ENCODE measurements at places on chromosomes 1 and 21.

DNA sequence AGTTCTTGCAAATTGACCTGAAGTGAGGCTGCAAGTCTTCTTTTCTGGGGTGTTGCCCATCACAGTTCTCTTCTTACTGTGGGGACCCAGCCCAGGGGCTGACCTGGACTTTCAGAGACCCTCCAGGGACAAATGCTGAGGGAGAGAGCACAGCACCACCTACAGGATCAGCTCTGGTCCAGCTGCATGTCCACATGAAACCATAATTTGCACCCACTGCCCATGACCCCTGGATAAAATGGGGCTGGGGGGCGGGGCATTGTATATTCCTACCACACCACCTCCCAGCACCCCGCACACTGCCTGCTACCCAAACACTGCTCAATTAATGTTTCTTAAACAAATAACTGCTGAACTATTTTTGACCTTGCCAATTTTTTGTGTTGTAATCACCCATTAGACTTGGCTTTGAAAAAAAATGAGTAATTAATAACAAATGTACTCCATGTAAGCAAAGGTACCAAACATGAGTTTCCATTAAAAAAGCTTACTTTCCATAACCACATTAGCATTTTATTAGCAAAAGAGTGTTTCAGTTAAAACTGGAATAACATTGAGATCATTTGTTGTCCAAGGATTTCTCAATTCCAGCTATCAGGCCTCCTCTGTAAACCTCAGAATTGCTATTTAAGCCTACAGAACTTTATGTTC is 168.0 kb upstream of the RAB4A start:
- no peak for DNase-seq

GRCh38 chr1:203135636-203136305 is 8.2 kb downstream of the ADORA1 start:
- no peak for DNase-seq

- no peak for DNase-seq
These were observed 17.2 kb downstream of the PKN2 start for GRCh38 chr1:88701275-88701674.

DNA sequence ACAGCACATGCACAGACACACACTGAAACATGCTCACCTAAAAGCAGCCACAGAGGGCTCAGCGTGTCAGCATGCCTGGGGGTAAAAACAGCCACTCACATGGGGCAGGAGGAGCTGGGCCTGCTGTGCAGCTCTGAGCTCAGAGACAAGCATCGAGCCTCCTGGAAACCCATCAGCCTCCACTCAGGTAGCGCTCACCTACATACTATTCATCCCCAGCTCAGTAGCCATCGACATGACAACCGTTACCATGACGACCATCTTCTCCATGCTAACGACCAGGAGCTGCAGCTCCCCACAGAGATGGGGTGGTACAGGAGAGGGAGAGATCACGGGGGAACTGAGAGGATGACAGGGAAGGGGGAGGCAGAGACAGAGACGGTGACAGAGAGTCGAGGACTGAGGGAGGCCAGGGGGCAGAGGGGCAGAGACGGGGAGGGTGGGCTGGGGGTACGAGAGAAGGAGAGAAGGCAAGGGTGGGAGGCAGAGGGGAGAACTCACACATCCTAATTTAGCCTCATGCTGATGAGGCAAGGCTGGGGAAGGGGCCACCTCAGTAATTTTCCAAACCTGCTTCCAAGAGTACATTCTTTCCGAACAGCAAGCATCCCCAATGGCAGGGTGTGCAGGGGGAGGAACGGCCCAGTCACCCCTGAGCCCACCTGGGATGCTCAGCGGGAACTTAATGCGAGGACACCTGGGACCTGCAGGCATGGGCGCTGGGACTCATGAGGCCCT is 28.4 kb downstream of the SDC3 start:
- no peak for DNase-seq

DNA sequence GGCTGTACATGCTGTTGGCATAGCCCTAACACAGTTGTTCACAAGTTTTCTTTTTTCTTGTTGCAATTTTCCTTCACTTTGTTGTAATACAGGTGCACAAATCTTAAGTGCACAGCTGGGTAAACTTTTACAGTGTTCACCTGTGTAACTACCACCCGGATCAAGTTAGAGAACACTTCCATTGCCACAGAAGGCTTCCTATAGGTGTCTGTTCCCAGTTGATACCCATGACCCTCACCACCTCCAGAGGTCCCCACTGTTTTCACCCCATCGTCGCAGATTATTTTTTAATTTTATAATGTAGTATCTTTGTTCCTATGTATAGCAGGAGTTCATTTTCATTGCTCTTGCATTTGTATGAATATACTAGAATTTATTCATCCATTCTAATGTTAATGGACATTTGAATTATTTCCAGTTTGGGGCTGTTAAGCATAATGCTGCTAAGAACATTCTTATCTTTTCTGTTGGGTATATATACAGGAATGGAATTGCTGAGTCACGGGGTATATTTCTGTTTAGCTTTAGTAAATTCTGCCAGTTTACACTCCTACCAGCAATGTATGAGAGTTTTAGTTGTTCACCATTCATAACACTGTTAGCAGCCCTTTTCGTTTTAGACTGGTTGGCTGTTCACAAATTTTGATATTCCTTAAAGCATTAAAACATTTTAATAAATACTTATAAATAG is 16.4 kb downstream of the SPRTN start:
- DNase-seq, result no peak

DNA sequence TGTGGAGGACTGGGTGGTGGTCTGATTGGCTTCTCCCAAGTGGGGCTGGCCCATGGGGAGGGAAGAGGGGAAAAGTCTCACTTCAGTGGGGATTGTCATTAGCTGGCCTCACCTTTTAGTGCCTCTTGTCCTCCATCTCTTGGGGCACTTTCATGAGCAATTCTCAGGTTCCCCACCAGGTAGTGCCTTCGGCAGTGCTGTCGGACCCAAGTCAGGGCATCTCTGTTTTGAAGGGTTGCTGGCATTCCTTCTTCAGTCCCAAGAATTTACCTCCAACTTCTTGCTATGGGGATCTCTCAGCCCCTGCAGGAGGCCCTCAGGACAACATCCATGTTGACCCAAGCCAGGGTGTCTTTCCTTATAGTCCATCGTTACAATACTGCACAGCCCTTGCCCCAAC is 54.7 kb upstream of the F3 start:
- no peak for DNase-seq

DNA sequence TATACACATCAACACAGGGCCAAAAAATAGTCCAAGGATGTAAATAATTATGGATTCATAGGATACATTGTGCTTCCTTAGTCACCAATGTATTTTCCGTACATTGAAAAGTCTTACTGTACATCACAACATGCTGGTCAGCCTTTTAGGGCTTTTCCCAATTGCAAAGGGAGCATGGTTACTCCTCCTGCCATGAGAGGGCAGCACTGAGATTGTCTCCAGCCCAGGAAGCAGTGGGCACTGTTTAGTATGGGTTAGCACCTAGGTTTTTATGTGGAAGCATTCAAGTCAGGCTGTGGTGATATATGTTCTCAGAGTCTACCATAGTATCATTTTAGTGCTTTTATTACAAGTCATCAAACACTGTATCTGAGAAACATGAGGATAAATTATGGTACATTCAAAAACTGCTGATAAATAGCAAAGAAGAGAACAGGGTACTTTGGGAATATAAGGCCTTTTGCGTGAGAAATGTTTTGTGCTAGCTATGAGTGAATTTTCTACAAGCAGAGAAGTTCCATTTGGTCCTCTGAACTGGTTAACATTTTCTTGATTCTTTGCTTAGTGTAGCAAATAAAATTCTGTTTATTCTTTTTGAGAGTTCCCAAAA is 34.0 kb downstream of the ST6GALNAC5 start:
- peak; percentile 41 for DNase-seq

- no peak for DNase-seq
These were observed 502.2 kb downstream of the PLPP3 start for GRCh38 chr1:56077206-56077605.

DNA sequence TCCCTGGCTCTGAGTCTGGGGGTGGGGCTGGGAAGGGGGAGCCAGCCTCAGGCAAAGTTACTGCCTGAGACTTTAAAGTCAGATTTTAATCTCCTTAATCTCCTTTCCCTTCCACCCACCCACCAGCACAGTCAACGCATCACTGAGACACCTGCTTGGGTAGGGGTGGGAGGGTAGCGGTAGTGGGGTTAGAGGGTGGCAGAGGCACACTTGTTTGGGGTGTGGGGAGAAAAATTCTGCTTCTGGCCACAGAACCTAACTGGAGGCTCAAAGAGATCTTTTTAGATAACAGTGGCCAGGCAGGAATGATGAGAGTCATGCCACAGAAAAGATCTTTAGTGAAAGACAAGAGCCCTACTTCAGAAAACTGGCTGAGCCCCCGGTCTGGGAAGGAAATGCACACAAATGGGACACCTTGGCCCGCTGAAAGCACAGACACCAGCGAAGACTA is 44.1 kb downstream of the CD247 start:
- DNase-seq, result no peak

DNA sequence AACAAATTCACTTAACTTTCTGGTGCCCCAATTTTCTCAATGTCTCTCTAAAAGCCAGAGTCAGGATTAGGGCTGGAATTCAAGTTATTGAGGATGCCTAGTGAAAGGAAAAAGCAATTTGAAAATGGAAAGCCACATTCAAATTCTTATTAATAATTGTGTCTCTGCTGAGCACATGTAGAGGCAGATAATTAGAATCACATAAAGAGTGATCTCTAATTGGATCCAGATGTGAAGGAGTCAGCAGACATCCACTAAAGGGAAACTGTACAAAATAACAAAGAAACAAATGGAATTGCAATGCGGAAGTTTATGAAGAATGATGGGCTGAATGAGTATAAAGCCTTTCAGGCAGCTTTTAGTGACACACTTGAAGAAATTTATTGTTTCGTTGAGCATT is 482.6 kb downstream of the TTLL7 start:
- DNase-seq, result no peak

DNA sequence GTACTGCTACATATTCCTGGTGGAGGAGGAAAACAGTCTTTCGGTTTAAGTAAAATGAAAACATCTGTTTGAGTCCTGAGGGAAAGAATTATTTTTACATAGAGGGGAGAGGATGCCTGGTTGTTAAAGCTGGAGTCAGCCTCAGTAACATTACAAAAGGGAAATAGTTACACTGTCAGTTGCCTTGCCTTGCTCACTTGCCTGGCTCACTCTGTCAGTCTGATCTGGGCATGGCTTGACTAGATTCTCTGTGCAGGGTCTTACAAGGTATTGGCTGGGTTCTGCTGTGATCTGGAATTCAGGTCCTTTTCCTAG is 8.4 kb upstream of the UBE2U start:
- DNase-seq, result no peak

DNA sequence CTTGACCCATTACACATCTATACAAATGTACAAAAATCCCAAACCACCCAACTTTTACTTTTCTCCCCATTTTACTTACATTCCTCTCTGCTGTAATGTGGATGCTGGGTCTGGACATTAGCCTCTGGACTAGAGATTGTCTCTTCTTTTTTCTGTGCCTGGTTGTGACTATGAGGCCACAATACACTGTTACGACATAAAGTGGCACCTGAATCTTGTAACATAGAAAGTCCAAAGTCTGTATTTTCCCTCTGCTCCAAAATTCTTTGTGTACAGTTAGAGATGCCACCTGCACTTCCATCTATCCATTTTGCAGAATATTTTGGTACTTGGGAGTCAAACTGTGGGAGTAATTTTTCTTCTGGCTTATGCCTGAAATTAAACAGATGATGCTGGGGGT is 22.7 kb downstream of the C21orf91 start:
- peak; percentile 20 for DNase-seq

GRCh38 chr1:1206966-1207531 is 657 bp upstream of the TNFRSF18 start:
- no peak for DNase-seq

GRCh38 chr1:227192163-227192562 is 126.1 kb downstream of the CDC42BPA start:
- DNase-seq, result no peak

GRCh38 chr21:28781602-28782276 is 210.9 kb downstream of the LTN1 start:
- peak; percentile 42 for DNase-seq

DNA sequence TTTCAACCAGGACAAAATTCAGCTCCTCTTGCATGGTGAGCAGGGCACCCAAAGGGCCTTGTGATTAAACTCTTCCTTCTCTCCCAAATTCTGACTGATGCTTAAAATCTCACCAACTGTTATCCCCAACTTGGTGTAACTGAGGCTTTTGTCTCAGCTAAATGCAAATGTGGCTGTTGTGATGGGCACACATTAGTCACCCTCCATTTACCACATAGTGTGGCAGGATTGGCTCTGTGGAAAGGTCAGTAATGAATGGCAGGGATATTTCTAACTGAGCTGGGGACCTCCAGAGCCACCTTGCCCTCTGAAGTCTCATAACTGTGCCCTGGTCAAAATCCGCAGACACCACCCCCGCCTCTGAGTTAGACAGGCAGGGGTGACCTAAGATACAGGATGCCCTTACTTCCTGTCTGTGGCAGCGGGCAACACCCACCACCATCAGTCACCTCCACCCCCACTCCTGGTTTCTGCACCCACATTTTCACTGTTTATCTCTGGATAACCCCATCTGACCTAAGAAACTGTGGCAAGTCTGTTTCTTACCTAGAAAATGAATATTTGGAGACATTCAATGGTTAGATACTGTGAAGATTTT is 25.4 kb upstream of the RGS16 start:
- no peak for DNase-seq

- no peak for DNase-seq
These were observed 332.3 kb upstream of the DPYD start for GRCh38 chr1:98253145-98253544.

GRCh38 chr1:164673584-164674214 is 114.7 kb downstream of the PBX1 start:
- DNase-seq, result no peak

DNA sequence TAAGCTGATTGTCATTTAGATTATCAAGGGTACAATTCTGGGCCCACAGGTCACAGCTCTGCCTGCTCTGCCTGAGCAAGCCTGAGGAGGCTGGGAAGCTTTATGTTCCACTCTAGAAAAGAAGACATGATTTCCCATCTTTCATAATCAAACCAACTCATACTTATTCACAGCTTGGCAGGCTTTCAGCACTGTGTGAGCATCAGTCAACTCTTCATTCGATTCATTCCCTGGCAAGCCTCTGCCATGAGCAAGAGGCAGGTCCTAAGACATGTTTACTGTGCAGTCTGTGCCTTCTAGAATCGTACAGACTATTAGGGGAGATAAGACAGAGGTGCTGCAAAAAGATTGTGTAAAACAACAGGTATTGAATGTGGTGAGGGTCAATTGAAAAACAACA is 24.5 kb upstream of the KIRREL1 start:
- DNase-seq, result no peak

DNA sequence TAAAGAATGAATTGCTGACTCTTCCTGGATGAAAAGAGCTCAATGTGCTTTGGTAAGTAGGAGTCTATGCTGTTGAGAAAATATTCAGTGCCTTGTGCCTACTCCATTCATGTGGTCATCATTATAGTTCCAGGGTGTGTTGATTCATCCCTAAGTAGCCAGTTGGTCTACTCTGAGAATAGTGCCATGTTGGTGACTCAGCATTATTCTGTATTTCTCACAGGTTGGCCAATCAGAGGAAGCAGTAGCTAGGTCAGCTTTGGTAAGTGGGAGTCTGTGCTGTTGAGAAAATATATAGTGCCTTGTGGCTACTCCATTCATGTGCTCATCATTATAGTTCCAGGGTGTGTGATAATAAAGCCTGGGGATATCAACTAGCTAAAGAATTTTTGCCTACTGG is 397.3 kb downstream of the AGBL4 start:
- no peak for DNase-seq
